Fibroblast of gingiva (primary cell): ENCODE measurements at places on chromosomes 11 and 22.

GRCh38 chr11:24171869-24172268 is 325.0 kb upstream of the LUZP2 start:
- DNase-seq: no peak

- peak; percentile 19 for DNase-seq
These were observed 193.3 kb downstream of the TRPC6 start for GRCh38 chr11:101390539-101390938.

DNA sequence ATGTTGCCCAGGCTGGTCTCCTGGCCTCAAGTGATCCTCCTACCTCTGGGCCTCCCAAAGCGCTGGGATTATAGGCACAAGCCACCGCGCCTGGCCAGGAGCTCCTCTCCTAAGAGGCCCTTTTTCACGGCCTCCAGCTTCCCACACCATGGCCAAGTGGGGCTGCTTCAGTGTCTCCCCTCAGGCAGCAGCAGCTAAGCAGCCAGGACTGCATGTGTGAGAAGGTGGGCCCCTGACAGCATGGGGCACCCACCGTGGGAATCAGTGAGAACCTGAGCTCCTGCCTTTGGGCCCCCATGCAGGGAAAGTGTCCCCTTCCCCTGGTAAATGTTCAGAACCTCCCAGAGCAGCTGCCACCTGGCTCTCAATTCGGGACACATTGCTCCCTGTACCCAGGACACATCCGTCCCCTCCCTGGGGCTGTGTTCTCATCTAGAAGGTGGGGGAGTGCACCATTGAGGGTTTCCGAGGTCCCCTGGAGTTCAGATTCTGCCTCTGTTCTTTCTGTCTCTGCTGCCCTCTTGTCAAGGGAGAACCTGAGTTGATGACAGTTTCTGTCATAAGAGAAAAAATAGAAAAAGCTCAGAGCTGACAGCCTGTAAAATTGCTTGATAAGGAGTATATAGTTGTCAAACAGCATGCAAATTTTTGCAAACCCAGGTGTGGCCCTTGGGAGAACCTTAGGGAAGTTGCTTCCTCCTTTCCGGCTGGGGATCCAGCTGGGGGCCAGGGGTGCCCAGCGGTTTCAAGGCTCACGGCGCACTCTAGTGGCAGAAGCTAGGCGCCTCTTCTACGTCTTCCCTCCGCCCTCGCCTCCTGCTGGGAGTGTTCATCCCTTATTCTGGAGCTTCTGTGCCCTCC is 29.7 kb downstream of the FAM83F start:
- DNase-seq: peak; percentile 40

GRCh38 chr11:68038226-68038717 is 553 bp upstream of the TCIRG1 start:
- DNase-seq: no peak

DNA sequence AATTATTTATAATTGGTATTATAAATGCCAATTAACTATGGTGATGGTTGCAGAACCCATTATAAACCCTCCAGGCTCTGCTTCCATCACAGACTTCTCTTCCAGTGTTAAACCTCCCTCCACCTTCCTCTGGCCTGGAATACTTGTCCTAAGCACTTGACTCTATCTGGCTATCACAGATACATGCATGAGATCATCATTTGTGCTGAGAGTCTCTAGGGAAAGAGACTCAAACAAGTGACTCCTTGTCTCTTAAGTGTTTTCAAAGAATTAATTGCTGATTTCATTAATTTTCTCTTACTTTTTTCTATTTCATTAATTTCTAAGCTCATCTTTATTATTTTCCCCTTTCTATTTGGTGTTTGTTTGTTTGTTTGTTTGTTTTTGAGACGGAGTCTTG is 29.1 kb downstream of the RTL6 start:
- DNase-seq: no peak

DNA sequence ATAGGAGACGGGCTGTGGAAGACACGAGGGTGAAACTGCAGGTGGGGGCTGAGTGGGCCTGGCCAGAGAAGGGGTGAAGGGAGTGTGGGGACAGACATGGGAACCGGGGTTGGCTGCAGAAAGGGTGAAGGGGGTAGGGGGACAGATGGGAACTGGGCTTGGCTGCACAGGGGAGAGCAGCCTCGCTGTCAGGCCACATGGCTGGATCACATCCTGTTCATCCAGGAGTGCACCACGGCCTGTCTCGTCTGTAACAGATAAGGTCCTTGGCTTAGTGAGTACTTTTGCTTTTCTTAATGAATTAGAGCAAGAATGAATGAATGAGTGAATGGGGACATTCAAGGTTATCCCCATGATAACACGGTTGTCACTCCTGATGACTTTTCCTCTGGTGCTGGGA is 13.5 kb downstream of the FBLN1 start:
- DNase-seq: no peak

DNA sequence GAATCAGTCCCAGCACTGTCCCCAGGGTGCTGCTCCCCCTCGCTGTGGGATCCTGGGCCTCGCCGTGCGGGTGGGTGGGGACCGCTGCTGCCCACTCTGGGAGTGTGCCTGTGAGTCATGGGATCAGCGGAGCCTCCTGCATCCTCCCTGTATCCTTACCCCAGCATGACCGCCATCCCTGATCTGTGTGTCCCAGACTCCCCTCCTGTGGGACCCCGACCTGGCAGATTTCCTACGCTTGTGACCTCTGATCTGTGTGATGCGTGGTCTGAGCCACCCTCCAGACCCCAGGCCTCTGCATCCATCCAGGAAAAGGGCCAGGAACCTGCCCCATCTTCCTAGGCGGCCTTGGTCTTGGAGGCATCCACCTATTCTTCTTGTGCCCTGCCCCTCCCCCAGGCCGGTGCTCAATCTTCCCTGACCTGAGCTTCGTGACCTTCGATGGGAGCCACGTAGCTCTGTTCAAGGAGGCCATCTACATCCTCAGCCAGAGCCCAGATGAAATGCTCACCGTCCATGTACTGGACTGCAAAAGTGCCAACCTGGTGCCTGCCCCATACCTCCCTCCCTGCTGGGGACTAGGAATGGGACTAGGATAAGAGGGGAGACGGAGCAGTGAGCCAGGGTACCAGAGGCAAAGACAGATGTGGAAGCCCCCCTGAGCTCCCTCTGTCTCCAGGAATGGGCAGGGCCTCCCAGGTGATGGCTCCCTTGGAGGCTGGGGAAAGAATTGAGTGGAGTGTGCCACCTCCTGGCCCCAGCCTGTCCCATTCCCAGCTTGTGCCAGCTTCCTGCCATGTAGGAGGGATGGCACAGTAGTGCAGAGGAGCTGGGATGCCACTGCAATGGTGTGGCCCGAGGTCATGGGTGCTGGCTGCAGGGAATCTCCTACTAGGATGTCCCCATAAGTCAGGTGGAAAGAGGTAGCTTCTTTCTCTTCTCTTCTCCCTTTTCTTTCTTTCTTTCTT is 65.4 kb downstream of the OTOG start:
- no peak for DNase-seq

DNA sequence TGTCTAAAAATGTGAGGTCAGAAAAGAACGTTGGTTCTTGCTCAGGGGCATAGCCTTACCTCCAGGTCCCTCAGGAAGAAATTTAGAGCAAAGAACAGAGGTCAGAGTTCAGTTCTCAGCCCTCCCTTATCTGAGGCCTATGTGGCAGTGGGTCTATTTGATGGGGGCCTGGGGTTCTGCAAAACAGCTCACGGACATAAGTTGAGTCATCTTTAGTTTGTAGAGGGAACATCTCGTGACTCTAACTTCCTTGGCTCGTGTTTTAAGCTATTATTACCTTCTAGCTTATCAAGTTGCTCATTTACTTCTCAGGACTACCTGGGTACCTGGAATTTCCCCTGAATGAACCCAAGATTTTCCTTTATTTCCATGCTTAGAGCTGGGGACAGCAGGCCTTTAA is 91.3 kb upstream of the AMOTL1 start:
- no peak for DNase-seq

GRCh38 chr11:76791861-76792260 is 8.7 kb downstream of the TSKU start:
- DNase-seq: peak; percentile 65

GRCh38 chr22:35335936-35336781 is 36.5 kb downstream of the TOM1 start:
- DNase-seq: no peak

- DNase-seq: peak; percentile 33
These were observed 30.1 kb upstream of the OAF start for GRCh38 chr11:120180551-120181232.

- DNase-seq: peak; percentile 78
These were observed 8.9 kb downstream of the ALX4 start for GRCh38 chr11:44300844-44301563.

DNA sequence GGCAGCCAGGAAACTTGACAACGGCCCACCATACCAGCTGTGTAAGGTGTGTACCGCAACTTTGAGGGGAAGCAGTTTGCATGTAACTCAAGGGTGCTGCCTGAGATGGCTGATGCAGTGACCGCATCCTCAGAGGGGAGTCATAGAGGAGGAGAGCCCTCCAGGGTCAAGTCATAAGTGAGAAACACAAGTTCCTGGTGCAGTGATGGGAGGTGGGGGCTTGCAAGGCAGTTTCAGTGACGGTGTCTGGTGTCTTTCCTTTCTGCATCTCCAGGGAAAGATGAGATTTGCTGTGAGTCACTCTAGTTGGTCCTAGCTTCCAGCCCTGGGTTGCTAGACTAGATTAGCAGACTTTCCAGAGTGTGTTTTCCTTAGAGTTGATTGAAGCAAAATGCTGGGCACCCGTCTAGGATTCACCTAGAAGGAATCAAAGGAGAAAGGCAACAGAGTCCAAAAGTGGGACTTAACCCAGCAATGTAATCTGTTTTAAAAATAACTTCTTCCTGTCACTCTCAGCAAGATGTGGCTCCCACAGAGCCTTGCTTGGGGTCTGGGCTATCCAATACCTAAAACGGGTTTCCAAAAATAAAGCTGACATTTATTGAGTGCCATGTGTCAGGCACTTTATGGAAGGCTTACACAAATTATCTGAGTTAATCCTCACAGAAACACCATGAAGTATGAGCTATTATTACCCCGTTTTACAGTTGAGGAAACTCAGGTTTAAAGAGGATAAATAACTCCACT is 265.4 kb upstream of the PLET1 start:
- no peak for DNase-seq

- no peak for DNase-seq
These were observed 126.7 kb upstream of the BLID start for GRCh38 chr11:122242731-122243130.

- DNase-seq: no peak
These were observed 21.4 kb downstream of the YPEL1 start for GRCh38 chr22:21714059-21714770.

GRCh38 chr22:49531368-49531791 is 296.3 kb downstream of the BRD1 start:
- DNase-seq: no peak

DNA sequence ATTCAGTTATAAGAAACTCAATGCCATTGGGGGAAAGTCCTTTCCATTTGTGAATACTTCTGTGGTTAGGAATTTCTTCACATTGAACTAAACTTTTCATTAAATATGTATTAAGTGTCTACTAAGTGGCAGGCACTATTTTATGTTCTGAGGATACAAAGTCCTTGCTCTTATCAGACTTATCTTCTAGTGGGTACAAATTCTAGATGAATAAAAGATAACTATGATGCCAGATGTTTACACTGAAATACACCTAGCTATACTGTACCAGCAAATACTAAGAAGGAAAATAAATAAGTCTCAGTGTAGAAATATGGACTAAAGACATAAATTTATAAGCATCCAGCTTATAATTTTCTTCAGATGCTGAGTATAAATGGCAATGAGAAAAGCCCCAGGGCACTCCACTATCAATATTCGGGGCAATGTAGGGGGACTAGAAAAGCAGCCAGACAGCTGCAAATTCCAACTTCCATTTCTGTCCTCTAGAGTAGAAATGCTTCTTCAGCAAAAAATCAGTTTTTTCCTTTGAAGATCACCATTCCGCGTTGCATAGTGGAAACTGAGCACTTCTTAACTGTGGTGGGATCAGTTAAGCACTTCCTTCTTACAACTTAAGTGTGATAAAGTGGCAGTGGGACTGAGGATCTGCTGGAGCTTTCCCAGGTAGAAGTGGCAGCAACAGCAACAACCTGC is 11.8 kb upstream of the BIRC3 start:
- DNase-seq: no peak

DNA sequence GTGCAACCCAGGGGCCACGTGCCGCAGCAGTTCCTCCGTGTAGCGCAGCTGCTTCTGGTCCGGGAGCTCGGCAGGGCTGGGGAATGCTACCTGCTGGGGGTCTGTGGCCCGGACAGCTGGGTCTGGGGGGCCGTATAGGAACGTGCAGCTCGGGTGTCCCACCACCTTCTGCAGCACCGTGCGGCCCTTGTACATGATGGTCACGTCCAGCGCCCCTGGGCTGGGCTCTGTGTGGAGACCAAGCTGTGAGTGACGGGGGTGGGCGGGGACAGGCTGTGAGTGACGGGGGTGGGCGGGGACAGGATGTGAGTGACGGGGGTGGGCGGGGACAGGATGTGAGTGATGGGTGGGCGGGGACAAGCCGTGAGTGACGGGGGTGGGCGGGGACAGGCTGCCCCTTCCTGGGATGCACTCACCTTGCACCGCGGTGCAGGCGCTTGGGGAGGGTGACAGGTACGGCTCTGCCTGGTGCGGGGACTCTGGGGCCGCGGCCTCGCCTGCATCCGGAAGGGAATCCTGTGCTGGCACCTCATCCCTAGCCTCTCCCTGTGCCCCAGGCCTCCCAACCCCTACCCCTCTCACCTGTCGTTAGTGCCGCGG is 2.3 kb downstream of the IRF7 start:
- DNase-seq: peak; percentile 26

- no peak for DNase-seq
These were observed 49.4 kb downstream of the TEAD1 start for GRCh38 chr11:12723421-12724300.

DNA sequence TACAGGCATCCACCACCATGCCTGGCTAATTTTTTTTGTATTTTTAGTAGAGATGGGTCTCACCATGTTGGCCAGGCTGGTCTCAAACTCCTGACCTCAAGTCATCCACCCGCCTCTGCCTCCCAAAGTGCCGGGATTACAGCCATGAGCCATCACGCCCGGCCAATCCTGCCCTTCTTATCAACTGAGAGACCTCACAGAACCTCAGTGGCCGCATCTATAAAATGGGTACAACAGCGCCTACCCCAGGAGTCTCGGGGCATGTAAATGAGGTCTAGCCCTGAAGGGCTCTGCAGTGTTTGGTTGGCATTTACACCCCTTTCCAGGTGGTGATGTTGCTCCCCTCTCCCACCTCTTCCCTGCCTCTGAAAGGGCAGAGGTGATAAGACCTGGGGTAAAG is 11.7 kb downstream of the SYNGR1 start:
- no peak for DNase-seq

GRCh38 chr11:120289426-120289825 is 35.7 kb upstream of the TLCD5 start:
- DNase-seq: no peak

GRCh38 chr11:72353861-72354260 is 80.5 kb downstream of the CLPB start:
- DNase-seq: no peak

DNA sequence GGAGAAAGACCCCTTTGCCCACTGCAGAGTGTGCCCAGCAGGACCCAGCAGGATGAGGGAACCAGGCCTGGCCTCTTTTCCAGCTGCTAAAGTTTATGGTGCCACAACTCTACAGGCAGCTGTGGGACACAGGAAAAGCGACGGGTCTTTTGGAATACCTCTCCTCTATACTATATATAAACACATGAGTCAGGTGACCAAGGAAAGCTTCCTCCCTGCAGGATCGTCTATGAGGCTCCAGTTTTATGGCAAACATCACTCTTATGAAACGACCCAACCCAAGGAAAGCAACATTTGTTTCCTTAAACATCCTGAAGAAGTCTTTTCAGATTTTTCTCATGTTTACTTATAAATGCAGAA is 102.8 kb upstream of the AKIP1 start:
- DNase-seq: no peak

GRCh38 chr11:7332962-7333361 is 81.3 kb downstream of the SYT9 start:
- no peak for DNase-seq
